Tibial artery (tissue), 4 donors: ENCODE measurements at places on chromosomes 12 and 14.

GRCh38 chr14:57345106-57345505, 45.3 kb upstream of the NAA30 start:
- DNase-seq, result no peak

DNA sequence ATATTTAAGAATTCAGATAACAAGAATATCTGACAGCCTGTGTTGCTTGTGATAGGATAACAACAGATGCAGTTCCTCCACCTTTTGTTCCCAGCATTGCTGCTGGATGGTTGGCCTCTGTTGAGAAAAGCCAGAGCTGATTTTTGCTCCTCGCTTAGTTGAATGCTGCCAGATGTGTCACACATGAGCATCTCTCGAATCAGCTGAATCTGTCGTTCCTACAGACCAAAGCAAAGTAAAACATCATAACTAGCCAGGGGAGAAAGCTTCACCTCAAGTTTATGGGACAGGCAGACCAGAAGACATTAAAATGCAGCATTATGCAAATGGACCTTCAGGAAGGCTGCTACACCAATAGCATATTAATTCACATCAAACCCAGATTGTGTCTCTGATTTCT, 20.1 kb downstream of the RACGAP1 start:
- no peak for DNase-seq

GRCh38 chr14:54253195-54253947, 143.4 kb upstream of the CDKN3 start:
- DNase-seq, result no peak

- DNase-seq, result no peak
These were observed 31.2 kb upstream of the FZD10 start for GRCh38 chr12:130131025-130131424.

- DNase-seq, result no peak
These were observed 146.3 kb downstream of the PDZRN4 start for GRCh38 chr12:41334390-41334789.

GRCh38 chr12:11825278-11825677, 175.8 kb downstream of the ETV6 start:
- no peak for DNase-seq

- DNase-seq, result peak; percentile 73
These were observed 522 bp downstream of the R3HDM2 start for GRCh38 chr12:57430112-57430930.

GRCh38 chr12:94374124-94374523, 85.5 kb downstream of the CEP83 start:
- DNase-seq, result no peak

DNA sequence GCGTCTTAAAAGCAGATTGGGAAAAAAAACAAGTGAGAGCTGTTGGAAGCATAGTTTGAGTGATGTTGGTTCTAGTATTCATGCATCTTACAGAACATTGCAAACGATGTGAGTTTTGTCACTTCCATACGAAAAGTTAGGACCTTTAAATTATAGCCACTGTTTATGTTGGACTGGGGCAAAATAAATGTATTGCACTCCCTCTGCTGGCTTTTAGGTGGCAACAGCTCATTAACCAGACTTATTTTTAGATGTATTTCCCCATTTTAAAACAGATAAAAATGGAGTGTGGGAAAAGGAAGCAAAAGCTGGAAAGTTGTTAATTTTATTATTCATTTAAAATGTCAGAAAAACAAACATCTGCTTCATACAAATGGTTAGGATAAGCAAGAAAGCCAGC, 111.9 kb downstream of the LGR5 start:
- no peak for DNase-seq

DNA sequence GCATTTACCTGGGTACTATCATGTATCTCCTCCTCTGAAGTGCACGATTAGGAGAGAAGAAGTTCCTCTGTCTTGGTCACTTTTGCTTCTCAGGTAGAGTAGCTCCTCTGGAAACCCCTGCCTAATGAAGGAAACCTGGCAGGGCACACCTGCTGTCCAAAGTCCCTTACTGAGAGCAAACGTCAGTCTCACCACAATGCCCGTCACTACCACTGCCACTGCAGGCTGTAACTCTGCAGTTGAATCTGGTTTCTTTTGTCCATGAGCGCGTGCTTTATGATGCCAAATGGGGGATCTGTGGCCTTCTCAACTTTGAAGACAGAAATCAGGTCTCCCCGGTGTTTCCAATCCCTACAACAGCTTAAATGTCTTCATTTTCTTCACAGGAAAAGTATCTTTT, 1068.6 kb downstream of the BCL11B start:
- no peak for DNase-seq

DNA sequence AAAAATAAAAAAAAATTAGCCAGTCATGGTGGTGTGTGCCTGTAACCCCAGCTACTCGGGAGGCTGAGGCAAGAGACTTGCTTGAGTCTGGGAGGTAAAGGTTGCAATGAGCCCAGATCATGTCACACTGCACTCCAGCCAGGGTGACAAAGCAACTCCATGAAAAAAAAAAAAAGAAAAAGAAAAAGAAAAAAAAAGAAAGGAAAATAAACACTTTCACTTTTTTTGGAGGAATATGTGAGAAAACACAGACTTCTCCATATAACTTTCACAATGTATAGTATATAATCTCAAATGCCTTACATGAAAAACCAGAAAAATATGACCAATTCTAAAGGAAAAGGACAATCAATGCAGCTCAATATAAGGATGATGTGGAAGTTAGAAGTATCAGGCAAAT, 8.9 kb downstream of the CLECL1 start:
- DNase-seq, result no peak

DNA sequence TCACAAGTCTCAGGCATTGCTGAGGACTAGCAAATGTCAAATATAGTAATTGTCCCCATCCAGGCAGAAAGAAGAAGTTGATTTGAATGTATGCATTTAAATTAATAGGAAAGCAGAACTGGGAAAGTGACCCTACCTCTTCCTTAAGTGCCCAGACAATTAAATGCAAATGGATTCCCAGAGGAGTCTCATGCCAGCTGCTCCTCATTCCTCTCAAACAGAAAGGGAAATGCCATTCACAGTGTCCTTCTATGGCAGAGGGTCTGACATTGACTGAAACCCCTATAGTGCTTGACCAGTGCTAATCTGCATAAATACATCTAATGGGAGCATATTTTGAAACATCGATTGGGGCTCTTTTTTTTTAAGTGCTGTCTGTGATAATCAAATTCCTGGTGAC, 292.4 kb upstream of the SEL1L start:
- DNase-seq, result no peak

DNA sequence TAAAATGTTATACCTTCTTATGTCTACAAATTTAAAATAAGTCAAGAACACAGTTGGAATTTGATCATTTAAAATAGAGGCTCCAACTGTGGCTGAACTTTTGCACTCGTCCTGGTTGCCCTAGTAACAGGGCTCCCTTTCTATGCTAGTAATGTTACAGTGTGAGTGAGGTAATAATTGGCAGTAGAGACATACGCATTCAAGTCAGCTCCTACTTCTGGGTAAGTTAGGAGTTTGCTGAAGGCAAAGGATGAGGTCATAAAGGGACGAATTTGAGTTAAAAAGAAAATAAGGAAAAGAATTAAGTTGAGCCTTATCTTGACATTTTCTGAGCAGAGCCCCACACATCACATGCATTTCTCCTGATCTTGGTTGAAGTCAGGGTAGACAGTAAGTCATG, 129.1 kb downstream of the TMEM117 start:
- no peak for DNase-seq

- DNase-seq, result no peak
These were observed 68.3 kb downstream of the ZC3H14 start for GRCh38 chr14:88631091-88631490.

- no peak for DNase-seq
These were observed 87.9 kb downstream of the PHLDA1 start for GRCh38 chr12:75943730-75944096.

DNA sequence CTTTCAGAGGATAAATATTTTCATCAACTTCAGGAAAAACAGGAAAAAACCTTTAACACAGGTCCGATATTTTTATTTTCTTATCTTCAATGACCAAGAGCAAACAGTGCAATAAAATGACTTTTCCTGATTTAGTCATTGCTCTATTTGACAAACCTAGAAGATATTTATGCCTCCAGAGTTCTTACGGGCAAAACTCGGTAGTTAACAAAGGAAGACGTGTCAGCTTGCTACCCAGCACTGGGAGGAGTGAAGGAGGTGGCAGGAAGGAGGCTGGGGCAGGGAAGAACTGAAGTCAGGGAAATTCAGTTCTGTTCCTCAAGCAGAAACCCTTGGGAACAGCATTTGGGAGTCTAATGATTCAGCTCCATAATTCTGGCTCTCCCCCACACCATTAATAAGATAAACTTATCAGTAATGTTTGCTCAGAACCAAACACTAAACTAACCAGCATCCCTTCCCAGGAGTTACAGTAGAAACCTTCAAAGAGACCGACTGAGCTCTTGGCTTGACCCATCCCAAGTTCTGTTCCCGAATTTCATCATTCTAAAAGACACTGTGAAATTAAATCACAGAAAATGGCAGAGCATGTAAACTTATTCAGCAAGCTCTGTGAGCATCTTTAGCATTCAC, 163.3 kb downstream of the APAF1 start:
- DNase-seq, result no peak

- DNase-seq, result peak; percentile 90
These were observed 61.5 kb upstream of the PTGR2 start for GRCh38 chr14:73789989-73790581.

- no peak for DNase-seq
These were observed 1330.7 kb upstream of the TMEM132C start for GRCh38 chr12:126936181-126936851.

GRCh38 chr12:115638733-115639647, 638.5 kb downstream of the MED13L start:
- DNase-seq, result no peak

- peak; percentile 45 for DNase-seq
These were observed 1.5 kb downstream of the GSTZ1 start for GRCh38 chr14:77322250-77322902.

DNA sequence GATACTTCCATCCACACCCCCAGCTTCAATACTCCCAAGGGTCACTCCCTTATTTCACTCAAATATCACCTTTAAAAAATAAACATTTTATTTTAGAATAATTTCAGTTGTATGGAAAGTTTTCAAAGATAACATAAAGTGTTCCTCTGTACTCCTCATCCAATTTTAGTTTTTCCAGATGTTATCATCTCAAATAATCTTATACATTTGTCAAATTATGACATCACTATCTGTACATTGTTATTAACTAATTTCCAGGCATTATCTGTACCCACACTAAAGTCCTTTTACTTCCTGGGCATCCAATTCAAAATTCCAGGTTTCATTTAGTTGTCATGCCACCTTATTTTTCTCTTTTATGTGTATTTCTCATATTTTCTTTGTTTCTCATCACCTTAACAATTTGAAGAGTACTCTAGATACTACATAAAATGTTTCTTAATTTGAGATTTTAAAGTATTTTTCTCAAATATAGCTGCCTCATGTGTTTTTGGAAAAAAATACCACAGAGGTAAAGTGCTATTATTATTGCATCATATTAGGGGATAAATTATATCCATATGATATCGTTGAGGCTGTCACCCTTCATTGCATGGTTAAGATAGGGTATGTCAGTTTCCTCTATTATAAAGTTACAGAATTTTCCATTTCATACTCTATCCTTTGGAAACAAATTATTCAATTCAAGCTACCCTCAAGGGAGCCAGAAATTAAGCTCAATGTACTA, 571.0 kb downstream of the SLC6A15 start:
- DNase-seq, result no peak

GRCh38 chr14:24269368-24269767, 2.0 kb downstream of the RABGGTA start:
- no peak for DNase-seq

DNA sequence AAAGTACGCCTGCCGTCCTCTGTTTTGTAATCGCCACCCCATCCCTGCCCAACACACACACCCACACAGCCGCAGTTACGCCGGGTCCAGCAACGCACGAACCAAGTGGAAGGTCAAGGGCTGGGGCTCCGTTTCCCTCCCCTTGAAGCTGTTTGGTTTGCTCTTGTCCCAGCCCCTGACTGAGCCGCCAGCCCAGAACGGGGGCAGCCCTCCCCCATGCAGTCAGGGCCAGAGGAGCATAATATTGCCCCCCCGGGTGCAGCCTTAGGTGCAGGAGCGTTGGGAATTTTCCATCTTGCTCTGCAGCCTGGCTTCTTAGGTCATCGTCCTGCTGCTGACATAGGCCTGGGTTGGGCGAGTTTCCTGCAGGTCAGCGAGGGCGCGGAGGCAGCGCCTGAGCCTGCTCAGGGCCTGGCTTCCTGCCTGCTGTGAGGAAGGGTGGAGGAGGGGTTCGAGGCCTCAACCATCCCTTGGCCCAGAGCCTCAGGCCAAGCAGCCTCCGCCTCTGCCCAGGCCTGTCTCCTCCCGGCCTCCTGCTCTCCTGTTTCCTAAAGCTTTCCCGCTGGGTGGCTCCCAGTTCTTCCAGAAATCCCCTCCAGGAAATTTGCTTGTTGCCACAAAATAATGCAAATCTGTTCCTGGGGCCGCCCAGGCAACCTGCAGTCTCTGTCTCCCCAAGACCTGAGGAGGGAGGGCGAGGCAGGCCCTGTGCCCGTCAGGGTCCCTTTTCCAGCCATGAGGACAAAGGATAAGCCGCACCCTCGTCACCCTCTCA, 44.5 kb downstream of the PSMA6 start:
- DNase-seq, result peak; percentile 96

GRCh38 chr14:81170104-81170828, 50.5 kb downstream of the GTF2A1 start:
- peak; percentile 96 for DNase-seq

DNA sequence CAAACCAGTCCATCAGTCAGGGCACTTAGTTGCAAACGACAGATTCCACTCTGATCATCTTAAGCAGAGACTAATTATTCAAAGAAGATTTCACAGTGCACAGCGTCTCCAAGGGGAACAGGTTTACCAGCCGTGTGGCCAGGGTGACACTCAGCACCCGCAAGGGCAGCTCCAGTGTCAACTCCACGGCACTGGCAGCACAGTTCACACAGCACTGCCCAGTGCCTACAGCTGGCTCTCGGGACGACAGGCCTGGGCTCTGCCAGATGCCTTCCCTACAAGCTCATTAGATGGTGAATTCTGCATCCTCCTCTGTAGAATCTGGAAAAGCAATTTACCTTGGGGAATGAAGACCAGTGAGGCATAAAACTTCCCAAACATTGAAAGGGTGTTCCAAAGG, 4.9 kb downstream of the OR10P1 start:
- DNase-seq, result no peak

GRCh38 chr12:24661657-24662096, 287.2 kb downstream of the BCAT1 start:
- peak; percentile 71 for DNase-seq

DNA sequence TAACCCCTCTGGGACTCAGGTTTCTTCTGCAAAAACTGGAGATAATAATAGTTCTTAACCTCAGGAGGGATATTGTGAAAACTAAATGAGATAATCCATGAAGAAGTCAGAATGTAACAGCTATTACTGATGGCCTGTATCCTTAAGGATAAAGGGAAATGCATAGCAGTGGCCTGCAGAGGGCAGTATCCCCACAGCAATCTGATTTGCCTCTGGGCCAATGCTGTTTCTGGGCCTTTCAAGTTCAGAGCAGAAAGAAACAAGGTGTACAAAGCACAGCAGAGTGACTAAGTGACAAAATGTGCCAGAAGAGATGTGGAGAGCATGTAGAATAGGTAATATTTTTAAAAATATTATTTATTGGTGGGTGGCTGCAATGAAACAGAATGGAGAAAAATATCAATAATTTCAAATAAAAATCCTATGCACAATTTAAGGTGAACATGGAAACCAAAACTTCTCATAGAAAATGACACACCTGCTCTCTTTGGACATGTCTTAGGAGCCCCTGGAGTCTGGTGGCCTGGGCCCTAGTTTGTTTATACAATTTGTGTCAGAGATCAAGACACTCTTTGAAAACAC, 90.3 kb downstream of the C12orf75 start:
- peak; percentile 70 for DNase-seq
